PC-9 (cell line): ENCODE measurements at places on chromosomes 12 and 14.
A peak's percentile ranks its signal among the peaks of the same experiment; 100 is the strongest.

GRCh38 chr14:53663709-53664108, 292.9 kb downstream of the BMP4 start:
- DNase-seq: no peak

DNA sequence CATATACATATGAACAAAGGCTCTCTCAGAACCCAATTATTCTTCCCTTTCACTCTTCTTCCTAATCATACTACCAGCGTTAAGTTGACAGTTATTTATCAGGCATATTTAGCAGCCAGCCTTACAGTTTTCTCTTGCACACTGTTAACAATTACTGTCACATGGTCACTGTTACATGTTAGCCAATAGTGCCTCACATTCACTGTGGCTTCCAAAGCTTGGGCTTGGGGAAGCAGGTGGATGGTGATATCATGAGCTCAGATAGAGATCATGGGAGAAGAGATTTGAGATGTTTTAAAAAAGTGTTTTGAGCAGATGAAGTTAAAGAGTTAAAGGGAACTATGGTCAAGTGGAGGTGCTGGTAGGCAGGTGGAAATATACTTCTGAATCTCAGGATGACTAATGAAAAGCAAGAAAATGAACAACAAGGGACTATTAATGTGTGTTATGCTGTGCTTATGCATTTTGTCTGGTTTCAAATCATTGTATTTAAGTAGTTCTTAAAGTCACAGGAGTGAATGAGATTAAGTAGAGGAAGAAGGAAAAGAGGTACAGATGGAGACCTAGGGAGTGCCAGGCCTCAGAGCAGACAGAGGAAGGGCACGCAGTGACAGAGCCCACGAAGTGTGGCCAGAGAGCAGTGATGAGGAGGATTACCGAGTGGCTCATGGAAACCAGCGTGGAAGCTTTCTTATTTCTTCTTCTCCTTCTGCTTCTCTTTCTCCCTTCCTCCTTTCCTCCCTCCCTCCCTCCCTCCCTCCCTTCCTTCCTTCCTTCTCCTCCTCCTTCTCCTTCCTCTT, 39.6 kb downstream of the BICD1 start:
- DNase-seq: no peak

DNA sequence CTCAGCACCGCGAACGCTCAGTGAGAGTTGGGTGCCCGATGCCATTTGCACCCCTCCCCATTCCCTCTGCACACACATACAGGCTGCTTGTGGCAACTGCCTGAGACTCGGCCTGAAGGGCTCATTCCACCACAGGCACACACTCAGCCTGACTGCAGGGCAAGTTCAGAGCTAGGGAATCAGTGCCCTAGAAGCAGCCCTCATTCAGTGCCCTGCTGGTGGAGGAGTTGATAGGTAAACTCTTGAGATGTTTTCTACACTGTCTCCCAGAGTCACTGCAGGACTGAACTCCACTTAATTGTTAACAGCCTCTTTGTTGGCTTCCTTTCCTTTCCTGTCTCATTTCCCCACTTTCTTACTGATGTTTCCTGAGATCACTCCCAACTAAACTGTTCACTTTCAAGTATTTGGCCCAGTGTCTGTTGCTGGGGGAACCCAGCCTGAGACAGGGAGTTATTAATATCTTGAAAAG, 16.9 kb downstream of the PPP1R36 start:
- no peak for DNase-seq

DNA sequence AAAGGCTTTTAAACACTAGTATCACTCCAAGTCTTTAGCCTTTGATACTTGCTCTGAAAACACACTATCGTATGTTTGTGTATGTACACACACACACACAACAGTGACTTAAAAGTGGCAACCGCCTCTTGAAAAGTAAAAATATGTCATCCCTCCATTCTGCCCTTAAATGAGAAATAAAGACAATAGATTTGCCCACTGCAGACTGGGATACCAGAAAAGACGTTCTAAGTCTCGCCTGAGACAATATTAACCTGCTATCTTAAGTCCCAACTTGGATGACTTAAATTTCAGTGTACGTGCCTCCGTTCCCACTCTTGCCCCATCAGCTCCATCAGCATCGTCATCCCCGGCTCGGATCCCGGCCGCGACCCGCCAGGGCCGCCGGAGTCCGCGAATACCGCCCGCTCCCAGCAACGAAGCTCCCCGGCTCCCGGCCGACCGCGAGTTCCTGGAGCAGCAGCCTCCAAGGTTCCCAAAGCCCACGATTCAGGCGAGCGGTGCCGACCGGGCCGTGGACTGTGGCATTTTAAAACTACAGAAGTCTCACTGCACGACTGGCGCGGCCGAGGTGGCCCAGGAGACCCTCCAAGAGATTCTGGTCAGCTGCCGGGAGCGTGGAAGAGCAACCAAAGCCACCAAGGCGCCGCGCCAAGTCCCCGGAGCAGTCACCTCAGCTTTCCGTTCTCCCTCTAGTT, 2.8 kb upstream of the ARID2 start:
- no peak for DNase-seq

GRCh38 chr14:50038398-50039119, 77.8 kb downstream of the VCPKMT start:
- DNase-seq: peak; percentile 79
